Stimulated activated CD4-positive, alpha-beta T cell treated with anti-CD3 and anti-CD28 coated beads, Interleukin-12 subunit alpha, Interleukin-12 subunit beta, amount 100 ng/mL, for 24 hours (primary cell): ENCODE measurements at places on chromosomes 12 and 14.

- DNase-seq, result no peak
Observed at GRCh38 chr12:27841392-27841882, 61.4 kb upstream of the MANSC4 start.

GRCh38 chr12:120060196-120060595 is 56.4 kb downstream of the RAB35 start:
- no peak for DNase-seq

DNA sequence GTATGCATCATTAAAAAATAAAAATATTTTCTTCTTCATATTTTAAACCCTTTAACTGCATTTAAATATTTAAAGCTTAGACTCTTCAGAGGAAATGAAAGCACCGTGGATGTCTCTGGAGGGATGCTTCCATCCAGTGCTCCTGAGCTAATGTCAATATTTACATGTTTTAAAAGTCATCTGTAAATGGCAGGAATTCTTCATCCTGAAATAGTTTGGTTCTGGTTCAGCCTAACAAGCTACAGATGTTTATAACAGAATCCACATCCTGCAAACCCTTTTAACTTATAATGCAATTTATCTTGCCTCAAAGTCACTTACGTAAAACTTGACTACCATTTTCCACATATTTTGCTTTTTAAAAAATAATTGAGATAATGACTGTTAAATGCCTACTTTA is 1207.3 kb downstream of the SLC16A7 start:
- DNase-seq, result no peak

GRCh38 chr14:89813617-89814031 is 140.9 kb downstream of the EFCAB11 start:
- no peak for DNase-seq

DNA sequence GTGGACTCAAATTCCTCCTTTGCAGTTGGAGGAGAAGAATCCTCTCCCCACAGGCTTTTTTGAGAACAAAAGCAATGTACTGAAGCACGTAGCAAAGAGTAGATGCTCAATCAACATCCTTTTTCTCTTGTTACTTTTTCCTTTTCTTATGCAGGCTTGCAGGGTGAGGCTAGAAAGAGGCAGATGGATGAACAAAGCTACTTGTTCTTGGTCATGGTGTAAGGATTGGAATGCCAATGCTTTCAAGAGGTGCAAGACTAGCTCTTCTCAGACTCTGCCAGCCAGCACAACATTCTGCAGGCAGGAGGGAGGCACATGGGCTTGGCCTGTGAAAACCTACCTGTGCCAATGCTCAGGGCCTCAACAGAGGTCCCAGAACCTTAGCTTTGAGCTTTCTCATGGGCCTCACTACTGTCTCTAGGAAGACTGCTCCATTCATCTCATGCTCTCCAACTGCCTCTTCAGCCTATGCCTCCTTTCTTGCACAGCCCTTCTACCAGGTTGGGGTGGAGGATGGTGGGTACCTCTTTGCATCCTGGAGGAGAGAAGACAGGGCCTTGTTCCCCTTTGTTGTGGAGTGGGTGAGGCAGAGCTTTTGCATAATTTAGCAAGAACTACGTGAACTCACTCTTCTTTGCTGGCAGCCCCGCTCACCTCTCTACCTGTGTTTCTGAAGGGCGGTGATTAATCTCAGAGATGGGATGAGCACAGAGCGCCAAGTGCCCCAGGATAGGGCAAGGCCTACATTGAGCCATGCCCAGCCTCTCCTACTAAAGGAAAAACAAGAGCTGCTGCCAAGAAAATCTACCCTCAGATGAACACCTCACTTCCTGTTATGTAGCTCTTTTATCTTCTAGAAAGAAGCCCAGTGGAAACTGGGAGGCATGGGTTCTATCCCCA is 1119.7 kb downstream of the VRK1 start:
- no peak for DNase-seq

DNA sequence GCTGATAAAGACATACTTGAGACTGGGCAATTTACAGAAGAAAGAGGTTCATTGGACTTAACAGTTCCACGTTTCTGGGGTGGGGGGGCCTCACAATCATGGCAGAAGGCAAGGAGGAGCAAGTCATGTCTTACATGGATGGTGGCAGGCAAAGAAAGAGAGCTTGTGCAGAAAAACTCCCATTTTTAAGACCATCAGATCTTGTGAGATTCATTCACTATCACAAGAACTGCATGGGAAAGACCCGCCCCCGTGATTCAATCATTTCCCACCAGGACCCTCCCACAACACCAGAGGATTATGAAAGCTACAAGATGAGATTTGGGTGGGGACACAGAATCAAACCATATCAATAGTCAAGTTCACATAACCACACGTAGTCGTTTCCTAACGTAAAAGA is 85.5 kb downstream of the USP15 start:
- DNase-seq, result no peak

DNA sequence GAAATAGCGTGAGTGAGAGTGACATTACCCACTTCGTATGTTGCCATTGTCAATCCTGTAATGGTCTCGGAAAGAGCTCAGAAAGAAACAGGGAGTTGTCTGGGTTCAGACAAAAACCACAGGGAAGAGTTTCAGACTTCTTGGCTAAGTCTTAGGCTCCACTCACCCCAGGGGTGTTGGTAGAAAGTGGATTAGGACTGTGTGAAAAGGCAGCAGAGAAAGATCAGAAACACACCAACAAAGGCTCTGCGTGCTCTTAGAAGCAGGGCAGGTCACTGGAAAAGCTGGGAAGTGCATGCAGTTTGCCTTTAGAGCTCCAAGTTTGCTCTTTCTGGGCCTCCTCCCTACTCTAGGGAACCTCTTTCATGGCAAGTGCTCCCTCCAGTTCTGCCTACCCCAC is 106.1 kb upstream of the PLXNC1 start:
- no peak for DNase-seq

DNA sequence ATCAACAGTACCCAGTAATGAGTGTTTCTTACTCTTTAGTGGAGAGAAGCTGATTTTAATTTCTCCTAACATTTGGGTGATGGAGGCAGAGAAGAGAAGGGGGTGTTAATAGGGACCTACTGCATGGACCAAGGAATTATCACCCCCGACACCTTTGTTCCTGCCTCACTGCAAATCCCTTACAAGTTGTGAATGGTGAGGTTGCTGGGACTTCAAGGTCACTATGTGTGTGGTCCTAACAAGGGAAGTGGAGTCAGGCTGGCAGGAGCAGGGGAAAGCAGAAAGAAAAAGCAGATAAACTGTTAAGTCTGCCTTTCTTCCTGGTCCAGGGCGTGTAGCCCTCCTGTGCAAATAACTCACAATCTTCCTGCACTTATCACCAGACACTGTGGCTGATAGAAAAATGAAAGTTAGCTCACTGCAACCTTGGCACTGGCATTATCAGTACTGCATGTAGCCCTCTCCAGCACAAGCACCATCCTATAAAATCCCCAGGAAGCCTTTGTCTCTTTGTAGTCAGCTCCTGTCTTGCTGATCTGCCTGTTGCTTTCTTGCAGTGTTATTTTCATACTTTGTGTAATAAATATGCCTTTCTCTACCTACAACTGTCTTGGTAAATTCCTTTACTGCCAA is 112.3 kb upstream of the DNM1L start:
- DNase-seq, result no peak

DNA sequence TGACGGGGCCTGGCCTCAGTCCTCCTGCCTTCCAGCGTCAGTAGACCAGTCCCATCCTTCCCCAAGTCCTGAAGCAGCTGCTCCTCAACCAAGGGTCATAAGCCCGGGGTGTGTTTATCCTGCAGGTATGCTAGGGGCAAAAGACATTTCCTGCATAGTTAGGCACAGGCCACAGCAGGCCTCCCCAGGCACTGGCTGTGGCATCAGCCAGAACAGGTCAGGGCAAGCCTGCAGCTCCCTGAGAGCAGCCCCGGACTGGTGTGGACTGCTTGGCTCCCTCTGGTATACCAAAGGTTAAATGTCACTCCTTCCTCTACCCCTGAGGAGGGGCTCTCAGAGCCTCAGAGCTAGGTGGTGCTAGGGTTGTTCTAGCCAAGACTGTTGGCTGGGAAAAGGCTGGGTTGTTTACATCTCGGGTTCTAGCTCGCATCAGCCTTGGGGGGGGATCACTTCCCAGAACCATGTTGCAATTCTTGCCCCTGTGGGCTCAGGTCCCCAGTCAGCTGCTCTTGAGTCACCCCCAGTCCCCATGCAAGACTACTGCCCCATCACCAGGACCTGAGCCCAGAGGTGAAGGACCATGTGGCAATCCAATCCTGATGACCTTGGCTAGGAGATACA is 2.9 kb downstream of the MMP14 start:
- no peak for DNase-seq
